Tibial nerve (tissue), 4 donors: ENCODE measurements at places on chromosomes 2 and 18.
A peak's percentile ranks its signal among the peaks of the same experiment; 100 is the strongest.

- no peak for DNase-seq
Observed at GRCh38 chr2:150160058-150160457, 327.4 kb downstream of the RND3 start.

DNA sequence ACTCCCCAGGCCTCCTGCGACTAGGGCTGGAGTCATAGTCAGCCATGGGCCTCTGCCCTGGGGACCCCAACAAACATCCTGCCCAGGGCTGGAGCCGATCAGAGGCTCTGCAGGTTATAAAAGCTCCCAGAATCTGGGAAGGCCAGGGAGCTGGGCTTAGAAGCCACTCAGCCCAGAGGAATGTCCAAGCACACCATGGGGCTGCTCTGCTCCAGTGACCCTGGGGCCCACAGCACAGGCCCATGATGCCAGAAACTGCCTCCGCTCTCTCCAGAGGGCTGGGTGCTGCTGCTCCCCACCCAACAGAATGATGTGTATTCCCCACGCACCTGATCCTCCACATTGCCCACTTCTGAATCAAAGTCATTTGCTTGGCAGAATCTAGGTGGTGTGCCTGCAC lies 88.5 kb downstream of the ARMC9 start:
- no peak for DNase-seq

GRCh38 chr2:178275600-178275999 lies 81.3 kb downstream of the OSBPL6 start:
- DNase-seq, result no peak

GRCh38 chr2:40353231-40353630 lies 98.7 kb downstream of the SLC8A1 start:
- DNase-seq, result peak; percentile 9

DNA sequence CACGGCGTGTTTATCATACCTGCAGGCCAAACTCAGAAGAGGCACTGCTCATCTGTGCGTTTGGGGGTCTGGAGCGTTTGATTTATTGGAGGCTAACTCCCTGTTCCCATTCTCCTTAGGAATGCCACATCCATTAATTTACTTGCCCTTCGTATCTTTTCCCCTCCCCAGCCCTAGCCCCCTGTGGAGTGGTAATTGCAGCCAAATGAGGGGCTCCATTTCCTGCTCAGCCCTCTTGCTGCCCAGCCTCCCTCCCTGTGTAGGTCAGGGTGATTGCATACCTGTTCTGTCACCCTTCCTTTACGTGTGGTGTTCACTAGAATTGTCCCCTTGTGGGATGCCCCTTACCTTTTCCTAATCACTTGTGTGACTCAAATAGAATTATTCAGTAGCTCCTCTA lies 120.4 kb downstream of the MAP3K20 start:
- no peak for DNase-seq

DNA sequence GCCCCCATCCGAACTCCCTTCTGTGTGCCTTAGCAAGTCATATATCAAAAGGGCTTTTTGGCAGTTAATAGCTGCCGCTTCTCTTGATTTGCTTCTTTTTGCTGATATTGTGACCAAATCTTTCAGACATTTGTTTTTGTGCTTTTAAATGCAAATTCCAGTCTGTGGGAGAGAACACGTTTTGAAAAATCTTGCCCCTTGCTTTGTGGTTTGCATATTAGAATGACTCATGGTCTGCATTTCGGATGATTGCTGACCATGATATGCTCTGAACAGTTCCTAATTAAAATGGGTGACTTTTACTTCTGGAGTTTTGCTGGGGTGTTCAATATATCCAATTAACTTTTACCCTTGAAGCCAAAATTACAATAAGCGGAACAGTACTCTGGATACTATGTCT lies 58.2 kb upstream of the ST6GAL2 start:
- no peak for DNase-seq

- no peak for DNase-seq
Observed at GRCh38 chr2:219620546-219620945, 6.9 kb upstream of the SLC4A3 start.

GRCh38 chr2:176984987-176985386 lies 227.6 kb upstream of the HNRNPA3 start:
- DNase-seq, result no peak

GRCh38 chr2:190110131-190110530 lies 47.6 kb upstream of the MSTN start:
- DNase-seq, result no peak

DNA sequence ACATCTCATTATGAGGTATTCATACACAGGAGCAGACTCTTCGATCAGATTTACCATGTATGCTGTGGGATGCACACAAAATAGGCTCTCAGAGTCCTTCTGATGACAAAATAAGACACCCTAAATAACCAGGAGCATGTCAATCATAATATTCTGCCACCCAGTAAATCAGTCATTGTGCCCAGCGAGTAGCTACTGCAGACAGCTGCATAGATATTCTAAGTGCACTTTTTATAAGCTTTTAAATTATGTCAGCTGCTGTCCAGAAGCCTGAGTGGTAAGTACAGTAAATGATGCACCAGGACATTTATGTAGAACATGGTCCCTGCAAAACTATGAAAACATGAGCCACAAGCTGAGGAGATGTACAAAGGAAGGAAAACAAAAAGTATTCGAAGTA lies 102.9 kb downstream of the CCDC141 start:
- DNase-seq, result no peak

- DNase-seq, result no peak
Observed at GRCh38 chr2:144431392-144431783, 88.5 kb downstream of the ZEB2 start.

DNA sequence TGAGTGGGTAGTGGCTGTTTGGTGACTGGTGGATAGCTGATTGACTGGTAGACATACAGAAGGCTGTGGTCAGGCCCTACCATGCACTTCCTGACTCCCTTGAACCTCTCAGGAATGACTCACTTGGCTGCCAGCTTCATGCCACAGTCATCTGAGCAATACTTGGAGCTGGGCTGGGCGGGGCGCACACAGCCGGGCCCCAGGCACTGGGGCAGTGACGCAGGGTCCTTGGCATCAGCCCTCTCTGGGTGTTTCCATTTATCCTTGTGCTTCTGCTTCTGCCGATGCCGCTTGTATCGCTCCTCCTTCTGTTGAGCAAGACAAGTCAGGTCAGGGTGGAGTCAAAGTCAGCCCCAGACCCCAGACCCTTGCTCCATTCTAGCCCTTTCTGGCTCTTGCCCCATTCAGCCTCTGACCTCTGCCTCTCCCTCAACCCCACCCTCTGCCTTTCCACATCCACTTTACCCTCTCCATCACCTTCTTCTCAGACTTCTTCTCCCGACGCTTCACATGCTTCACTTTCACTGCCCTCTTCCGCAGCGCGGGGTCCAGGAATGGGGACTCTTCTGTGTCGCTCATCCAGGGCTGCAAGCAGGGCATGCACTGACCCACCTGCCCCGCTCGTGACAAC lies 3.0 kb upstream of the MBD1 start:
- no peak for DNase-seq

GRCh38 chr2:8144785-8145184 lies 537.1 kb upstream of the ID2 start:
- no peak for DNase-seq

DNA sequence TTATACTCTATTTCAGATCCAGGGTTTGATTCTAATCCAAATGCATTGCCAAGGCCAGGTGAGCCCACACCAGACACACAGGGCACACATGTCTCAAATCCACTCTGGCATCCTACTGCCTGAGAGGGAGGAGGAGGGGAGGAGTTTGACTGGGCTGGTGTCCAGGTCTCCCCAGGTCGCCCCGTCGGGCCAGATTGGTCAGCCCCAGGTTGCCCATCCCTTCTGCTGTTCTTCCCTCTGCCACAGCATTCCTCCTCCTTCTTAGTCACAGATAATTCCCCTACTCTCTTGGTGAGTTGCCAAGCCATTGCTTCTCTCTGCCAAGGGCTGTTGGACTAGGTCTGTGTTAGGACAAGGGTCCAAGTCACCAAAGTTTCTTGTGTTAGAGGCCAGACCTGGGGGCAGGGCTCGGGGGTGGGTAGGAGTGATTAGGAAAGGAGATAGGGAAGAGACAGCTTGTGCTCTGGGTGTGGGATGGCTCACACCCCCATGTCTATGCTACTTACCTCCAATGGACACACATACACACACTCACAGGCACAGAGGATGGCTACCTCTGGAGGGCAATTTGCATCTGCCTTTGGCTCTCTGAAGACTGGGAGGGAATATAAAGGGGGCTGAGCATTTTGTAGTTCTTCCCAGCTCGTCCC lies 2.5 kb upstream of the EGR4 start:
- no peak for DNase-seq

DNA sequence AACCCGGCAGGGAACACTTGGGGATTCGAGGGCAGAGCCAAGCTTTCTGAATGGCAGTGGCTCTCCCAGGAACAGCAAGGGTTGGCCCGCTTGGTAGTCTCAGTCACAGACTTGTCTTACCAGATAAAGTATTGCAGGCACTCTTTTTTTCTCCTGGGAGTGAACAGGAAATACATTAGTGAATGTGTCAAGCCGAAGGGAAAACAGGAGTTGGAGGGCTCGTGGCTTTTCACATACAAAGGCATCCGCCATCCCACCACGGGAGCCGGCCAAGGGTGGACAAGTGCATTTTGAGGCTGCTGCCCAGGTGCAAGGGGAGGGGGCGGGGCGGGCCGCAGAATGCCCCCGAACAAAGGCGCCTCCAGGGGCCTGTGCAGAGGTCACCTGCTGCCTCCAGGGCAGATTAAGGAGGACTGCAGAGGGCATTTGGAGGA lies 163.3 kb upstream of the SIX3 start:
- DNase-seq, result no peak

- no peak for DNase-seq
Observed at GRCh38 chr2:233807966-233808935, 30.1 kb downstream of the MROH2A start.

DNA sequence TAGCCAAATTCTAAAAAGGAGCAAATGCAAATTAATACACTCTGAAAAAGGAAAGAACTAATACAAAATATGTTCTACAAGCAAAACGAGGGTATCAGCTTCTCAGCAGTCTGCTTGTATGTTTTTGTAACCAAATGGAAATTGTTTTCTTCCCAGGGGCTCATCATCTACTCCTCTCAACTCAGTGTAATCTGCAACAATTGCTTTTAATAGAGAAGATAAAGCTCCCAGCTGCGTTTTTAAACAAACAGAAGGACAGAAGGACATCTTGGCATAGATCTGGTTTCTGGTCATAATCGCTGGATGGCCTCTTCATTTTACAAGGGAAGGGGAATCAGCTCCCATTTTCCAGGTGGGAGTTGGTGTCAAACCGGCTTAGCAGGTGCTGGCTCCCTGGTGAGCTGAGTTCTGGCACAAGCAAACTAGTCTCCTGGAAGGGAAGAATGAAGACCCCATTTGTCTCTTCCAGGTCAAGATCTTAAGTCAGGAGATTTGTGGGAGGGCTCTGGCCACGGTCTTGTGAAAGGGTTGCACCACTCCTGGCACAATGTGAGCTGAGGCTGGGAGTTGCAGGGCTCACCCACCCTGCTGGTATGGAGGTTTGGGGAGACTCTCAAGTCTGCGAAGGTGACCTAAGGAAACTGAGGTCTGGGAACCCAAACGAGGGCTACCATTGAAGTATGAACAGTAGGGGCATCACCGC lies 41.6 kb downstream of the NPPC start:
- DNase-seq, result no peak

GRCh38 chr2:236572482-236572881 lies 2.9 kb downstream of the ACKR3 start:
- DNase-seq, result no peak

DNA sequence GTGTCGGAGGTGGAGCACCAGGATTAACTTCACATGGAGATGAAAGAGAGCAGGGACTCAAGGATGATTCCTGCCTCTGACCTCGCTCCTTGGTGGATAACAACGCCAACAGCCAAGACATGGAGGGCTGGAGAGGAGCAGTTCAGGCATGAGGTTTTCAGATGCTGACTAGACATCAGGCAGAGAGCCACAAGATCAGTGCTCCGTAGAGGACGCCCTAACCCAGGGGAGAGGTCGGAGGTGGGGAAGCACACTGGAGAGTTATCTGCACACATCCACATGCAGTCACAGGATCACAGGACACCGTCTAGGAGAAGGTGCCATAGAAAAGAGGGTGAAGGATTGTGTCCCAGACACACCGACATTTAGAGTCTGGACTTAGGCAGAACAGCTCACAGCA lies 344.3 kb downstream of the EIPR1 start:
- DNase-seq, result no peak

GRCh38 chr2:209624192-209624938 lies 147.3 kb upstream of the UNC80 start:
- DNase-seq, result no peak

DNA sequence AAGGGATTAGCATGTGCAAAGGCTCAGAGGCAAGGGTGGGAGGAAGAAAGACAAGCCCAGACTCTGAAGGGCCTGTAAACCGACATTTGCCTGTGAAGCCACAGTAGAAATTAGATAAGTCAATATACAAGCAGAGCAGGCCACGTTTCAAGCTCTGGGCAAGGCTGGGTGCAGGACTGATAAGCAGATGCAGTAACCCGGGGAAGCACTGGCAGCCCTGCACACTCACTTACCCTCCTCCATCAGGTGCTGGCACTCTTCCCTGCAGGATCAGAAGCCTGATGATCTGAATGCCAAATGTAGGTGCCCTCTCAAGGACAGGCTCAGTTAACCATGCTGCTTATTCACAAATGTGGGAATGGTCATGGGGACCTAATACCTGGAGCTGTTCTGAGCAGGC lies 46.3 kb upstream of the RAB12 start:
- no peak for DNase-seq

DNA sequence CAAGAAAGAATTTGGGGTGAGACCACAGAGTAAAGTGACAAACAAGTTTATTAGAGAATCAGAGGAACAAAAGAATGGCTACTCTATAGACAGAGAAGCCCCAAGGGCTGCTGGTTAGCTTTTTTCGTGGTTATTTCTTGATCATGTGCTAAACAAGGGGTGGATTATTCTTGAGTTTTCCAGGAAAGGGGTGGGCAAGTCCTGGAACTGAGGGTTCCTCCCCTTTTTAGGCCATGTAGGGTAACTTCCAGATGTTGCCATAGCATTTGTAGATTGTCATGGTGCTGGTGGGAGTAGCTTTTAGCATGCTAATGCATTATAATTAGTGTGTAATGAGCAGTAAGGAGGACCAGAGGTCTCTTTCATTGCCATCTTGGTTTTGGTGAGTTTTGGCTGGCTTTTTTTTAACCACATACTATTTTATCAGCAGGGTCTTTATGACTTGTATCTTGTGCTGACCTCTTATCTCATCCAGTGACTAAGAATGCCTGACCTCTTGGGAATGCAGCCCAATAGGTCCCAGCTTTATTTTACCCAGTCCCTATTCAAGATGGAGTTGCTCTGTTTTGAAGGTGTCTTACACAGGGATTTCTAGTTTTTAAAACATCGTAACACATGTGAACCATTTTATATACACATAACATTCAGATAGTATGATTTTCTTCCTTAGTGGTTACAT lies 77.8 kb downstream of the MYO1B start:
- no peak for DNase-seq

DNA sequence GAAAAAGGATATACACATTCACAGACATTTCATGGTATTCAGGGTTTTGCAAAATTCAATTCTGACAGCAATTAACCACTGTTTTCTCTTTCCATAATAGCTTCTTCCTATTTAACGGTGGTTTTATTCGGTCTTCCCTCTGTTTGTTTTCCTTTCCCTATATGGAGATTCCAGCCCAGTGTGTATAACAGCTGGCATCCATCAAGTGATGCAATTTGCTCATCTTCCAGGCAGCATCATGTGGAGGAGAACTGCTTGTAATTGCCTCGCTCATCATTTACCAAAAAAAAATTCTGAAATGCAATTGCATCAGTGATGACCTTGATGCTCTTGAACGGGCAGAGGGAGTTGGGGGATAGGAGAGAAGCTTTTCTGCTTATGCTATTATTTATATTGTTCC lies 165.9 kb upstream of the PGAP1 start:
- no peak for DNase-seq
